ENCODE measurements at places on chromosomes 4 and X.

DNA sequence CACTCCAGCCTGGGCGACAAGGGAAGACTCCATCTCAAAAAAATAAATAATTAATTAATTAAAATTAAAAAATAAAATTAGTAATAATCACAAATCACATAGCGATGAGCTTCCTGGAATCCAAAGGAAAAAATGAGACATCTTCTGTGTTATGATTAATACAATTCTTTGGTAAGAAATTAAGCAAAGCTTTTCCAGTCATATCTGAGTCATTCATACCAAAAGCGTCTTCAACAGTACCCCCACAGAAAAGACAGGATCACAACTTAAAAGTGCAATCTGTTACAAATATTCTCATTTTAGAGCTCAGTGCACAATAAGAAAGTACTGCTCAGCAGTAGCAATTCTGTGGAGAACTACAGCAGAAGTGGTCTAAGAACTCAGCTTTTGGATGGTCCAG is 168.5 kb upstream of the MXRA5 start:
- DNase-seq: no peak

GRCh38 chrX:131802836-131803626 is 220.1 kb upstream of the STK26 start:
- peak; percentile 42 for DNase-seq

- no peak for DNase-seq
Observed at GRCh38 chr4:118260309-118260708, 92.5 kb downstream of the PRSS12 start.

- no peak for DNase-seq
Observed at GRCh38 chrX:105120463-105120862, 100.0 kb downstream of the TEX13A start.

DNA sequence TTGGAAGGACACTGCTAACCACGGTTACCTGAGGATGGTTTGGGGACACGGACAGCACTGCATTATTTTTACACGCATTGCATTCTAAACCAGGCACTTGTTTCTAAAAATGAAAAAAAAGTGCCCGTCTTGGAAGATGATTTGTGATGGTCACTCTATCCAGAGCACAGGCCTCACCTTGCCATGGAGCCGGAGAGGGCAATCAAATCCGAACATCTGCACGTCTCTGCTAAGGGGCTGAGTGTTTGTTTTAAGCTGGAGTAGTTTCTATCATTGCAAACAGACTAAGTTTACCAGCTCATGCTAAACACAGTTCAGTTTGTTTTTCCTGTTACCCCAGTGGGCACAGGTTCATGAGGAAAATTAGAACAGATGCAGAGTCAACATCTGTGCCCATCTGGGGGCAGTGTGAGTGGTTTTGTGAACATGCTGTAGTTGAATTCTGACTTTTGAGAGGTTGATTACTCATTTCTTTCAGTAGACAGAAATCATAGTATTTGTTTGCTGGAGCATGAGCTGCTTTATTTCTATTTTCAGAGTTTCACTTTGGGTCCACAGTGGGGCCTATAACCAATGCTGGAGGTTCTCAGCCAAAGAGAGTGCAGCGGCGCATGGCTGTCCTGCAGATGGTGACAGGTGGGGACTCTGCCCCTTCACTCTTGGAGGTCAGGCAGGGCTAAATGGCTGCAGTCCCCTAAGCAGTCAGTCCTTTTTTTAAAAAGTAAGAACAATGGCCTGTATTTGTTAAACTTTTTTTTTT is 65.4 kb upstream of the ENPP6 start:
- no peak for DNase-seq

DNA sequence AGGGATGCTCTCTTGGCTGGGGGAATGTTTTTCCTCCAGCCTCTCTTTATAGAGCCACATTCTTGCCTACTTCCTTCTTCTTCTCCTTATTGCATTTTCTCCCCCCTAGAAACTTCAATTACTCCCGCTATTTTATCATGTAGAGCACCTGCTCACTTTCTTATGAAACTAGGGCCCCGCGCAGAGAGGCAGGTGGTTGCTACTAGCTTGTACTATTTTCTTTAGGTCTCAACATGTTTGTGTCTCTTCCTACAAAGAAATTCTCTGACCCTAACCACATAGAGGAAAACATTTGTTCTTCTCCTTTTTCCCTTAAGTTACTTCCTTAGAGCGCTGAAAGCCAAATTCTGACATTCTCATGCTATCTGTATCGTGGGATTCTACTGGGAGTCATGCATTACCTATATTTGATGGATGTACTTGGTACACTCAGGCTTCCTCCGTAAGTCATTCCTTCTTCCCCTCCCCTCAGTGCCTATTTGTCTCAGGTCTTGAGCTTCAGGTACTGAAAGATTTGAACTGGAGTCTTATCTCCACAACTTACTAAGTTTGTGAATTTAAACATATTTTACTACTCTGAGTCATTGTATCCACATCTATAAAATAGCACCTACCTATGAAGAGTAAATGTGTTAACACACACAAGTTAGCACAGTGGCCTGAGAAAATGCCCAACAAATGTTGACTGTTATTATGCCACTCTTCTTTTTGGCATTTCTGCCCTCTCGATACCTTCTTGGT is 159.1 kb upstream of the LEF1 start:
- no peak for DNase-seq

GRCh38 chr4:33537527-33537926 is 2706.8 kb downstream of the ARAP2 start:
- DNase-seq: no peak

GRCh38 chr4:165464813-165465381 is 86.1 kb downstream of the CPE start:
- DNase-seq: no peak

DNA sequence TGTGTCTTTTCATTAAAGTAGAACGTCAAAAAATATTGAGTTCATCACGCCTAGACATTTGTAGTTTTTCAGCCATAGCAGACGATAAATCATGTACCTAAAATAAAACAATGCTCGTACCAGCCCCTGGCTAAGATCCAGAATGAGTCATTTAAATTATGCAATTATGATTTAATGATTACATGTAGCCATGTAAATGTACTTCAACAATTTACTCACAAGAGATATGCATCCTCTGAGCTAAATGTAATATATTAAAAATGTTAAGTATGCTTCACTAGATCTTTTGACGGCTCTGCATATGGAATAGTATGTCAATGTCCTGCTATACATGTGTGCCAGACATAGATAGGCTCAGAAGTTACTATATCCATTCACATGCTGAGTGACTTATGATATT is 1077.8 kb downstream of the ARAP2 start:
- DNase-seq: no peak

DNA sequence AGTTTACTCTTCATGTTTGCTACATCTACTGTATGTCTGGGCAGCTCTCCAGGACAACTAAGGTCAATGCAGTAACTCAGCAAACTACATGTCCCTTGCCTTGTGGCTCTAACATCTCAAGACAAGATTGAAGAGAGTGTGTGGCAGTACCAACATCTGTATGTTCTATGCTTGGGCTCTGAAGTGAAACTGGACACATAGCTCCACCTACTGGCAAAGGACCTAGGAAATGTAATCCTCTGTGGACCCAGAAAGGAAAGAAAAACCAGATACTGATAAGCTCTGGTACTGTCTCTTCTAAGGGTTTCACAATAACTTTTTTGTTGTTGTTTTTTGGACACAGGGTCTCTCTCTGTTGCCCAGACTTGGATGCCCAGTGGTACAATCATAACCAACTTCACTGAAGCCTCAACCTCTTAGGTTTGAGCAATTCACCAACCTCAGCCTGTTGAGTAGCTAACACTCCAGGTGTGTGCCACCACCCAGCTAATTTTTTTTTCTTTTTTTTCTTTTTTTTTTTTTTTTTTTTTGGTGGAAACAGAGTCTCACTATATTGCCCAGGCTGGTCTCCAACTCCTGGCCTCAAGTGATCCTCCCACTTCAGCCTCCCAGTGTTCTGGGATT is 64.1 kb downstream of the QDPR start:
- DNase-seq: no peak

GRCh38 chrX:109920325-109920724 is 82.6 kb upstream of the TMEM164 start:
- no peak for DNase-seq

GRCh38 chr4:89212666-89213381 is 94.8 kb downstream of the GPRIN3 start:
- no peak for DNase-seq

GRCh38 chr4:116413222-116413621 is 672.2 kb downstream of the TRAM1L1 start:
- no peak for DNase-seq

DNA sequence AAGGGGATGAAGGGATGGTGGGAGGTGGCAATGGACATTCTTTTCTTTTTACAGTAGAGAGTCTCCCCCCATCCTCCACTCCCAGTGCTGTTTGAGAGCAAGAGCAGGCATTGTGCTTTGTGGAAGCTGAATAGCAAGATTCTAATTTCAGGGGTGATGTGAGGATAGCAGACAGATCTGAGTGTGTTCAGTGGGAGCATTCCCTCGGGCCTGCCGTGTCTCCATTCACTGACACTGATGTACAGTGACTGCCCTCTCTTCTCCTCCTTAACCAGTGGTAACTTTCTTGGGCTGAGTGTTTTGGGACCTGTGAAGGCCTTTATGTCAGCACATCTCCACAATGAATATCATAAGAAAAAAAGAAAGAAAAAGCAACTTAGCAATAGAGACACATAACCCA is 396.6 kb upstream of the RPS6KA3 start:
- no peak for DNase-seq

DNA sequence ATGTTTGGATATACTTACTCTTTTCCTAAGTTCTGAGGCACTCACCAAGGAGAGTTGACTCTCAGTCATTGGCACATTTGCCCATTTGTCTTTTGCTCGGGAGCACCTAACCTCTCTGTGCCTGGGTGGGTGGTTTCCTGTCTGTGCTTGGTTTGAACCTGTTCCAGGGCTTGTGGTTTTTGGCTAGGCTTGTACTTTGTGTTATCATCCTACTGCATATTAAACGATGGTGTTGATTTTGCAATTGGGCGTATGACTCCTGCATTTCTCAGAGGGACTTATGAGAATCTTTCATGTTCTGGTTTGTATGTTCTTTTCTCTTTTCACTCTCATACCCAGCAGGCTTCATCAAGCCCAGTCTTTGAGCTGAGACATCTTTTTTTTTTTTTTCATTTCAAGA is 161.7 kb downstream of the BTC start:
- no peak for DNase-seq

- DNase-seq: no peak
Observed at GRCh38 chr4:163221467-163221866, 54.8 kb upstream of the NAF1 start.

- DNase-seq: no peak
Observed at GRCh38 chr4:112094330-112094729, 50.9 kb upstream of the FAM241A start.

DNA sequence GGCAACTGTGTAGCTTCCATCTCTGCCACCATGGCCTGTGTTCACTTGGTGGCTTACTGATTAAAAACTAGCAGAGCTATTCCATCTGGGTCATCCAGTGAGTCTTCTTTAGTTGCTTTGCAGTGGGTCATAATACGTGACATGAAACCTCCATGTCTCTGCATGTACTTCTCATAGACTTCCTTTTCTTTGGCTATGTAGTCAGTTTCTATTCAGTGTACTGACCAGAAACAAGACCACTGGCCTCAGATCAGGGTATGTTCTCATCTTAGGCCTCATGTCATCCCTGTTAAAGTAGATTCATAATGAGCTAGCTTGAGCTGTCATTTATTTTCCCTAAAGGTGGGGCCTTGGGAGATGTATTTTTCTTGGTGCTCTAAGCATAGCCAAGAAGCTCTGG is 195.2 kb downstream of the CCNG2 start:
- DNase-seq: no peak

GRCh38 chrX:47587091-47587891 is 5.1 kb downstream of the TIMP1 start:
- DNase-seq: no peak

- no peak for DNase-seq
Observed at GRCh38 chr4:141248029-141248428, 27.3 kb downstream of the ZNF330 start.

GRCh38 chrX:118181030-118181429 is 64.4 kb upstream of the KLHL13 start:
- no peak for DNase-seq

- no peak for DNase-seq
Observed at GRCh38 chrX:40245488-40246071, 147.8 kb upstream of the BCOR start.

DNA sequence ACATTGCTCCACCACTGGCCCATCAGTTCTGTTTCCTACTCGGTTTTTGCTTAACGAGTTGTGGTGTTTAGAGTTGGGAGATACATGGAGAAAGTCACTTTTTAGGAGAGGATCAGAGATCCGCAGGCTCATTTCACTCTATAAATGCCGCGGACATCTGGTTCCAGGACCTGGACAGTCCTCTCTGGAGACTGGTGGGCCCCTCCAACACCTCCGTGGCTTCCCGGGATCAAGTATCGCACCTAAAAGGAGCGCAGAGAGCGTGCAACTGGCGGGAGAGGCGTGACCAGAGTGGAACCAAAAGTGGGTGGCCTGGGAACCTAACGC is 9.9 kb upstream of the CLTRN start:
- no peak for DNase-seq

DNA sequence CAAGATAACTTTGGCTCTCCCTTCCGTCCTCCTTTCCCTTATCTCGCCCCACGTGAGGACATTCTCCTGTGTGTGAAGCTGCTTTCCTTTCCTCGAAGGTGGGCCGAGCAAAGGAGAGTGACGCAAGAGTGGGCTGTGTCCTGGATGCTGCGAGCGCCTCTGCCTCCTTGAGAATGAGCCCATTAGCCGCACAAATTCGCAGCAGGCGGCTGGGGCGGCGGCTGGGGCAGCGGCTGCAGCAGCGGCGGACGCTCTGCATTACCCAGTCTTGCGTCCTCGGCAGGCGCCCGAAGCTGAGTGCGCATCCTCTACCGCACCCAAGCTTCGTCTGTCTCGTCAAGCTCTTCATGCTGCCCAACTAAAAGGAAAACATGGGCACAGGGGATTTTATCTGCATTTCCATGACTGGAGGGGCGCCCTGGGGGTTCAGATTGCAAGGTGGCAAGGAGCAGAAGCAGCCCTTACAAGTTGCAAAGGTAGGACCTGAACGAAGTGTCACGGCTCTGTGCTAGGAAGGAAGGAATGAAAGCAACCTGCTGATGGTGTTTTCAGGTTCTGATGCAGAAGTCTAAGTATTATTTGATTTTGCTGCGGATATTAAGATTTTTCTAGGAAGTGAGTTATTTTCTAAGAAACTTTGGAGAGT is at the start of gene SYNPO2:
Gene SYNPO2 (plus strand): TSS at position 189 of the 646 bp plus-strand sequence. CDS start 183 bp downstream, at position 372.
- no peak for DNase-seq

DNA sequence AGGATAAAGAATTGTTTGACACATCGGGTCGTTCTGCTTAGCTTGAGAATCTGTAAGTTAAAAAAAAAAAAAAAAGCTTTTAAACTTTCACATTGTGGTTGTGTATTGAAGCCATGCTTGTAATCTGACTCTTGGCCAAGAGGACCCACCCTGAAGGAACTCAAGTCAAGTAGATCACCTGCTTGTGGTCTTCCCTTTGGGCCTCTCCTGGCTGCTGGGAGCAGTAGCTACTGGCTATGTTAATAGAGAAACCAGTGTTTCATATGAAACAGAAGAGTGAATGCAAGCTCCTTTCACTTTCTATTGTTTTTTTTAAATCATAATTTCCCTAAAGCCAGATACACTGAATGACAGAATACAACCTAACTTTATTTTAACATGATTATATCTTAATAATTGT is 402.4 kb upstream of the NDST4 start:
- DNase-seq: no peak

GRCh38 chrX:19107035-19107434 is 15.2 kb downstream of the ADGRG2 start:
- no peak for DNase-seq

GRCh38 chr4:52676536-52676935 is 17.4 kb upstream of the USP46 start:
- DNase-seq: no peak

- peak; percentile 9 for DNase-seq
Observed at GRCh38 chrX:103687696-103688201, 1.2 kb upstream of the MORF4L2 start.
